ENCODE measurements at places on chromosomes 4 and X. TPM values are rescaled to one million over a fixed set of nuclear protein-coding genes. Genes with fewer than 3 reads are reported as not detected.

DNA sequence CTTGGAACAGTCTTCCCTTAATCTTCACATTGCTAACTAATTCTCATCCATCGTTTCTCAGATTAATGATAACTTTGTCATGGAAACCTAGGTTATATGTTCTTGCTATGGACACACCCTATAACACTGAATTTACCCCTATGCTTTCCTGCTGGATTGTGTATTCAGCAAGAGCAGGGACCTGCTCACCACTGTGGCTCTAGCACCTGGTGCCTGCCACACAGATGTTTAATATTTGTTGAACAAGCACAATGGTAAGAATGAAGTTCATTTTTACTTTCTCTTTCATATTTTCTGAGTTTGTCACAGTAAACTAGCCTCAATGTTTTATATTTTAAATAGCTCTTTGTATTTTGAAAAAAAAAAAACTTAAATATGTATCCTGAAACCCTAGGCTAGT lies 734.0 kb upstream of the DIAPH2 start:
- DNase-seq = no peak

GRCh38 chrX:96997196-96997595 lies 113.5 kb downstream of the RPA4 start:
- peak; percentile 4 for DNase-seq

- DNase-seq = no peak
These were observed 31.8 kb downstream of the CPLX1 start for GRCh38 chr4:793941-794621.

DNA sequence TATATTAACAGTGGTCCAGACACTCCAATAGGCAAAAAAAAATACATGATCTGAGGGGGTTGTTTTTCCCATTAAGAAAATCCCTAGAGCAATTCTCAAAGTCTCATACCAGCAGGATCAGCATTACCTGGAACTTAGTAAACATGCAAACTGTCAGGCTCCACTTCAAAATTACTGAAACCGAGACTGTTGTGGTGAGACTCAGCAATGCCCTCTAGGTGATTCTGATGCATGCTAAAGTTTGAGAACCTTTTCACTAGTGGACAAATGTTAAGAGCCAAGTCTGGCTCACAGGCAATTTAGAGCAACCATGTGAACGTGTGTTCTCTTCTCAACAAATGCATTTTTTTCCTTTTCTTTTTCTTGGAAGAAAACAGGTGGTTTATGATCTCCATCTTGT lies 30.2 kb downstream of the NEK1 start:
- DNase-seq = no peak

DNA sequence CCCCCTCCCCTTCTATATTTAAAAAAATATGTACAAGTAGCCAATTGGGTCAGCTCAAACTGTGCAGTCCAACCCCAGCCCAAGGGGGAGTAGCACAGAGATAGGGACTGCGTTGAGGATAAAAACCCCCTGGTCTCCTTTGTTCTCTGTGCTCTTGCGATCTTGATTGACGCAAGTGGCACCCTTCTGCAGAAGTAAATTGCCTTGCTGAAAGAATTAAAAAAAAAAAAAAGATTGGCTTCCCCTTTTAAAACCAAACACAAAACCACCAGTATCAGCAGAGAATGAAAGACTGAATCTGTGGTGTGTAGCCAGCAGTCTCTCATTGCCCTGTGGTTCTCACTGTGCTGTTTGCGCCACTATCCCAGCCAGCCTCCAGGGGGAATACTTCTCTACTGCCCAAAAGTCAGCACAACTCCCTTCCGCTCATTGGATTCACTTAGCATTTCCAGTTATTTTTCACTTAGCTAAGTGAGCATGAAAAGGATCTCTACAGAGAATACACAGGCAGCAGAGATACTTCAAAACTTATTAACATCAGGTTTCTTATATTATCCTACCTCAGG lies 29.7 kb downstream of the MANBA start:
- peak; percentile 31 for DNase-seq

DNA sequence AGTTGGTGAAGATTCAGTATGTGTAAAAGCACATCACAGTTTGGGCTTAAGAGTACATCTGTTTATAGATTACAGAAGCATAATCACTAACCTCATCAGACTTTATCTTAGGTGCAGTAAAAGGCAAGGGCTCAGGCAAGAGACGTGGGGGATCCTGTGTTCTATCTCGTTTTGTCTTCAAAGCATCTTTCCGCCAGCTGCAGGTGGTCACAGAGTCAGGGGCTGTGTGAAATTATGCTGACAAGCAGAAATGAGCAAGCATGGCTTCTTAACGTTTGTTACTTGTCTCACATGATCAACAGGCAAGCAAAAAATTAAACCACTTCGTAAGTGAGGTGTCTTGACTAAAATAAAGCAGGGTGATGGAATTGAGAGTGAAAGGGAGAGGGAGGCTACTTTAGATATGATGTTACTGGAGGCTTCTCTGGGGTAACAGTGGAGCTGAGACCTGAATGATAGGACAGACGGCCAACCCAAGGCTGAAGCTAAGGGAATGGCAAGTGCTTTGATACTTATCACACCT lies 1.4 kb upstream of the TEC start:
- no peak for DNase-seq

GRCh38 chr4:136748773-136749172 lies 783.5 kb downstream of the PCDH18 start:
- no peak for DNase-seq

DNA sequence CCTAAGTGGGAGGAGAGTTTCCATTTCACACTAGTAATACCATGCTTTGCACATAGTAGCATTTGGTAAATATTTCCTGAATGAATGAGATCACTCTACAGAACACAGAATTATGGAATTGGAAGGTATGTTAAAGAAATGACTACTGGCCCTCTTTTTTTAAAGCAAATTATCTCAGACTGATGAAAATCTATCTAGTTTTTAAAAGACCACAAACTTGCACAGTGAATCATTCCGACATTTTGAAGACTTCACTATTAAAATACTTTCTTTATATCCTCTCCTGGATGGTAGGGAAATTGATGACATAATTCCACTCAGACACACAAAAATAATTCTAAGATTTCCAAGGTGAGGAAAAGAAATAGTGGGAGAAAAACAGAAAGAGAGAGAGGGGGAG lies 68.4 kb upstream of the ETNPPL start:
- no peak for DNase-seq

The PAGE2B gene
- not detected for total RNA-seq

The SMIM43 gene
- 0.65 TPM for total RNA-seq

The GATB gene
- 12.0 TPM for total RNA-seq

- peak; percentile 34 for DNase-seq
These were observed 16.2 kb downstream of the GATB start for GRCh38 chr4:151744614-151745013.

DNA sequence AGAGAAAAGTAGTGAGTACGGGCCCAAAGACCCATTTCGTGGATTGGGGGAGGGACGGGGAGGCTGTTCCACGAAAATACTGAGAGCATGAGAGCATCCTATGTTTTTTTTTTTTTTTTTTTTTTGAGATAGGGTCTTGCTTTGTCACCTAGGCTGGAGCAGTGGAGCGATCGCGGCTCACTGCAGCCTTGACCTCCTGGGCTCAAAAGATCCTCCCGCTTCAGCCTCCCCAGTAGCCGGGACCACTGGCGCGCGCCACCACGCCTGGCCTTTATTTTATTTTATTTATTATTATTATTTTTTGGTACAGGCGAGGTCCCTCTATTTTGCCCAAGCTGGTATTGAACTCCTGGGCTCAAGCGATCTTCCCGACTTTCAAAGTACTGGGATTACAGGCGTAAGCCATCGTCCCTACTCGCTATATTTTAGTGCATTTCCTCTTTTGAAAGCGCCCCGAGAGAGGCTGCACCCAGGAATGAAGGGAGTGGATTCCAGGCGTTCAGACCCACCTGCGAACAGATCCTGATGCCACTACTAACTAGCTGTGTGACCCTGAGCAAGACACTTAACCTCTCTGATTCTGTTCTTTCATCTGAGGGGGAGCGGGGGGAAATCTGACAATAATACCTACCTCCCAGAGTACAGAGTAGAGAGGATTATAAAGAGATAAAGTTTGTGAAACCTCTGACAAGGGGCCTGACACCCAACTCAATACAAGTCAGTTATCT lies 5.4 kb upstream of the MSX1 start:
- no peak for DNase-seq

The GLRA2 gene
- not detected for total RNA-seq

GRCh38 chr4:2275546-2276251 lies 13.8 kb upstream of the MXD4 start:
- no peak for DNase-seq

GRCh38 chrX:30282527-30282926 lies 26.7 kb downstream of the NR0B1 start:
- peak; percentile 16 for DNase-seq

- DNase-seq = no peak
These were observed 21.4 kb upstream of the RASL11B start for GRCh38 chr4:52840531-52841370.
